ENCODE measurements at places on chromosomes 16 and 17.
A peak's percentile ranks its signal among the peaks of the same experiment; 100 is the strongest.

GRCh38 chr17:76241691-76242255 is 1.5 kb upstream of the RNF157 start:
- no peak for DNase-seq

DNA sequence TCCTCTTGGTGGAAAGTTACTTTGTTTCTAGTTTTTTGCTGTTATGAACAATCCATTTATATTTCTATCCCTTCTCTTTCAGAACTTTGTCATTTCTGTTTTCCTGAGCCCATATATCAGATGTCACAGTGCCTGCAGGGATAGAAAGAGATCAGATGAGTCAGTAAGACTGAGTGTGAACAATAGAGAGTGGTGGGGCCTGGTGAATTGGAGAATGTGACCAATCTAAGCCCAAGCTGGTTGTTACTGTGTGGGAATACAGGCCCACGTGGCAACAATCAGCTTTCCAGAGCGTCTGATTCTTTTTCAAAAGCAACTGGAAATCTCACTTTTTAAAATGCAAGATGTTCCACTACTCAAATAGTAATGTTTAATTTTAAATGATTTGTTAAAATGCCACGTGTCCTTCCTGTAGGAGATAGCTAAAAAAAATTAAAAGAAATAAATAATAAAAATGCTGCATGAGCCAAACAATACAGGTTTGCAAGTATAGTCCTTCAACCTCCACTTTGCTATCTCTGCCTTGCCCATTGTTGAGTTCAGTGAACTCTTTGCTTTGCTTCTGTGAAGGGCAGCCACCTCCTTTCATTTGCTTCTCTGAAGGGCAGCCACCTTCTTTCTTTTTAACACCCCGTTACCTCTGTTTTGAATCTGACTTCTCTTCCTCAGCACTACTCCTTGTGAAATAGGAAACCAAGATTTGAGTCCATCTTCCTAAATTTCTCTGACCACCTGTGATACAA is 9.6 kb downstream of the DCTN5 start:
- no peak for DNase-seq

DNA sequence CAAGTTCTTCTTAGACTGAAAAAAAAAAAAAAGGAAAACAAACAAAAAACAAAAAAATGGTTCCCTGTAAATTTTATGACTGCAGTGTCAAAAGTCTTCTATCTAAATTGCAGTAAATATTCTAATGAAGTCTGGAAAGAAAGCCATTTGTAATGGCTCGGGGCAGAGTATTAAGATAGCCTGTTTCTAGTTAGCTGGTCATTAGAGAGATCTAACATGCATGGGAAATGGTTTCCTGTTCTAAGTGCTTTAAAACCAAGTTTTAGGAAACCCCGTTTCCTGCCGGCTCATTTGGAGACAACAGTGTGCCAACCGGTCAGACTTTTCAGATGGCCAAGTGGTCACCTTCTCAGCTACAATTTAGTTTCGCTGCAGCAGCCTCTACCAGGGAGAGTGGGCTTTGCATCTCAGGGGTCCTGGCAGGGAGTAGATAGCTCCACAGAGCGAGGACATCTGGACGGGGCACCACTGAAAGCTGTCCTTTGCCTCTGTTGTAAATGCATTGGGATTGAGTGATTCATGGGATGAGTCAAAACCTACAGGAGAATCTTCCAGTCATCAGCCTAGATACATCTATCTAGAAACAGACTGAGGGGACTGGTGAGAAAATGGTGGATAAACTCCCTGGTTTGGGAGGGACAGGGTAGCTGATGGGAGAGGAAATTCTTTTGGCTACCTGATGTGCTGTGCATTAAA is 473.2 kb upstream of the SALL1 start:
- DNase-seq: no peak

DNA sequence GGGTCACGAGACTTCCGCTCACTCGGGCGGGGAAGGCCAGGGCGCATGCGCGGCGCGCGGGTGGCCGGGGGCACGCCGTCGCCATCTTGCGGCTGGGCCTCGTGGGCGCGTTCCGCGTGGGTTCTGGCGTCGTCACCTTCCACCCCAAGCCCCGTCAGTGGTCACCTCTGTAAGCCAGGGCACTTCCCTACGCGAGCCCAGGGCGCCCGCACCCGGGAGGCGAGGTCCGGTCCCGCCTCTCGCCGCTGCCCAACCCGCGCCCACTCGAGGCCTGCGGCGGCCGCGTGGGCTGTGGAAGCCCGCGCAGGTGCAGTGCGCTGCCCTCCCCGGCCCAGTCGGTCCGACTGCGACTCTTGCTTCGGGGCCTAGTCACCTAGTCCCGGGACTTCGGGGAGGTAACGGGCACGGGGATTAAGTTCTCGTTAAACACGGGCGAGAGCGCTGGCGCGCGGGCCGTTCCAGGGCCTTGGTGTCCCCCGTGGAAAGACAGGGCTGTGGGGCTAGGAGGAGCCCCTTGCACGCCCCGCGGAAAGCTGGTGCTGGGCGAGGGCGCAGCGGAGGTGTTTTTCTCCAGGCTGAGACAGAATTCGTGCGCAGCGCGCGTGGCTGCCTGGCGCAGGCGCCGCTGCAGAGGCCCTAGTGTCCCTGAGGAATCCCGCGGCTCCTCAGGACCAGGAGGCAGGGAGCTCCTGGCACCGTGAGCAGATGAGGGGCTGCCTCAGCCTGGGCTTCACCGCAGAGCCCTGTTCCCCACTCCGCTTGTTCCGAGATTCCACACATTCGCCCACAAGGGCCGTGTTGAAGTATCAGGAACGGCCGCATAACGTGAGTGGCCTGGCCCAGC is 472 bp upstream of the ARHGDIA start:
- peak; percentile 95 for DNase-seq

DNA sequence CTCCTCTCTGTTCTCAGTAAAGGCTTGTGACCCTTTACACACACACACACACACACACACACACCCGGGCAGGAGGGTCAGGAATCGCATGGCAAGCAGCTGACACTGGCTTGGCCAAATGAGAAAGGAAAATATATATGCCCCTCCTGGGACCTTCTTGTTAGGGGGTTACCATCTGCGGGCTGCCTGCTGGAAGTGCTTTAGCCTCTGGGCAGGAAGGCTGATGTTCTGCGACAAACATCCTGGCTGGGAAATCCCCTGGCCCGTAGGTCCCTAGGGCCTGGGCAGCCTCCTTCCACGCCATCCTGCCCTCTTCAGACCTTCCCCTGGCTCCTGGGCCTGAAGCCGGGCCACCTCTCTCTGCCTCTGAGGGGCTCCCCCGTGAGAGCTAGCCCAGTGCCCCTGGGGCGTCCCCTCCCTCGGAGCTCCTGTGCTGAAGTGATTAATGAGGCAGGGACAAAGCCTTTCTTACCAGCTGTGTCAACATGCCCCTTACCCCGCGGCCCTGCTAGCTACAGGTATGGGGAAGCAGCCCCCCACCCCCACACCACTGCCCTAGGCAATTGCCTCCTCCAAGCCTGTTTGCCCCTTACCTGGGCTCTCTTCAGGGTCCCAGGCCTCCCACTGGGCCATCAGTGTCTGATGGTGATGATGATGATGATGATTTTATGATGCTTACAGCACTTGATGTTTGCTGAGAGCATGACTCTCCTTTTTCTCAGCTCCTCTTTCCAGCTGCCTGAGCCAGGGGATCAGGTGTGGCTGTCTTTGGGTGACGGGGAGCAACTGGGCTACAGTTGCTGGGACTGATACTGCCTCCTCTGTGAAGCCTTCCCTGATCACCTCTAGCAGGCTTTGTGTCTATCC is 32.8 kb upstream of the ETV4 start:
- DNase-seq: peak; percentile 11

DNA sequence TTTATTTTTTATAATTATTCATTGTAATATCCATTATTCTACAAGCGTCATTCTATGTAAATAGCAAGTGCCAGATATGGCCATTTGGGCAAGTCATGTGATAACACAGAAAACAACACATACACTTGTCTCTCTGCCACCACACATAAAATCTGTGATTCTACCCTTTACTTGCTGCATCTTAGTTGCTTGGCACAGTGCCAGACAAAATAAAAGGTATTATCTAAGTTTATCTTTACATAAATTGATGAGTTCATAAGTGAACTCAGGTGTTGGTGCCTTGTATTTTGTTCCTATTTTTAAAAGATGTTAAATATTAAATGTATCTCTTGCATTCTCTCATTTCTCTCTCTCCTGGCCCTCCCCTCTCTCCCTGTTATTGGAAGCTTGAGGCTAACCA is 1458.7 kb downstream of the CDH11 start:
- no peak for DNase-seq

DNA sequence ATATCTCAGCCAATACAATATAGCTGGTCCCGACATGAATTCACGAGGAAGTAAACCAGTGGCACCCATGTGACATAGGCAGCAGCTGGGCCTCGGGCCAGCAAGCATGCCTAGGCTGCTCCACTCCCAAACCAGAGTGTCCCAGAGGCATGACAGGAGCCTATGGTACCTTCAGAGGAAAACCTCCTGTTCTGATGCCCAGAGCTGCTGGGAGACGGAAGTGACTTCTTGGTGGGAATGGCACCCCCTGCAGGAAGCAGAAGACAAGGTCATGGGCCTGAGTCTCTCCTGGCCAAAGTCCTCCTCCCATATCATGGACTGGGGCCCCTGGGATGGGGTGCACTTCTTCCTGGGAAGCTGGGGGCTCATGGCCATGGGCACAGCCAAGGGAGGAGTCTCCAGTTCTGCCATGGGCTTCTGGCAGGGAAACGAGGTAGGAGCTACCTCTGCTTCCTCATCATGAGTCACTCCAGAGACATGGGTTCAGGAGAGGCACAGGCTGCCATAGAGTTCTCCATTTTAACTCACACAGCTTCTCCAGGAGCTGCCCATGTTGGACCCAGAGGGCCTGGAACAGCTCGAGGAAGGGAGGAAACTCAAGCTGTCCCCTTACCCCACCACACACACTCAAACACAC is 13.4 kb downstream of the FBF1 start:
- DNase-seq: no peak

GRCh38 chr16:66919569-66920298 is 1.0 kb upstream of the CDH16 start:
- DNase-seq: no peak

DNA sequence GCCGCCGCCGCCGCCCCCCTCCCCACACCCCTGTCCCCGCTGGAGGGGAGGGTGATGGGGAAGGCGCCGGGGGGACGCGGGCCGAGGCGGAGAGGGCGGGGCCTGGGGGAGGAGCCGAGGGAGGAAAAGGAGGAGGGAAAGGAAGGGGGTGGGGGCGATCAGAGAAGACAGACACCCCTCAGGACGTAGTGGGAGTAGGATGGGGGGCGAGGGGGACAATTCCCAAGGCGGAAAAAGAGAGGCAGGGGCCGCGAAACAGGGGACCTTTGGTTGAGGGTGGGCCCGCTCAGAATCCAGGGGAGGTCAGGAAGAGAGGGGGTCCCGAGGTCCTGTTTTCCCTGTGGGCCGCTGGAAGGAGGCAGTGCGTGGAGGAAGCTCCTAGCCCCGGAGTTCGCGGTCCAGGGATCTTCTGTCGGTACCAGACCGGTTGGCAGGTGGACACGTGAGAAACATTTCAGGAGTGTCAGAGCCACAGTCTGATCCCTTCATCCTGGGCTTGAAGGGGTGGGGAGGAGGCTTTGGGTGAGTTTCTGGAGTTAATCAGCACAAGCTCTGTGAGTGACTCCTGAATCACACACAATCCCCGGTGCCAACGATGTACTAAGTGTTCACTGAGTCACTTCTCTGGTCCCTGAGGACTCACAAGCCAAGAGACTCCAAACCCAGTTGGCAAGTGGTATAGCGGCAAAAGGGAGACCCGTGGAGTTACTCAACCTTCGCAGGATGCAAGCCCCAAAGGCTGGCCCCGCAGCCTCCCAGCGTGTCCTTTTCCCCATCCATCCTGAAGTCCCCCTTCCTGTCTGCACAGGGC is at the start of gene XYLT1:
Gene XYLT1, minus strand, starts transcription at position 53 of the 811 bp plus-strand sequence. CDS start 164 bp downstream, outside the sequence.
- DNase-seq: peak; percentile 45

DNA sequence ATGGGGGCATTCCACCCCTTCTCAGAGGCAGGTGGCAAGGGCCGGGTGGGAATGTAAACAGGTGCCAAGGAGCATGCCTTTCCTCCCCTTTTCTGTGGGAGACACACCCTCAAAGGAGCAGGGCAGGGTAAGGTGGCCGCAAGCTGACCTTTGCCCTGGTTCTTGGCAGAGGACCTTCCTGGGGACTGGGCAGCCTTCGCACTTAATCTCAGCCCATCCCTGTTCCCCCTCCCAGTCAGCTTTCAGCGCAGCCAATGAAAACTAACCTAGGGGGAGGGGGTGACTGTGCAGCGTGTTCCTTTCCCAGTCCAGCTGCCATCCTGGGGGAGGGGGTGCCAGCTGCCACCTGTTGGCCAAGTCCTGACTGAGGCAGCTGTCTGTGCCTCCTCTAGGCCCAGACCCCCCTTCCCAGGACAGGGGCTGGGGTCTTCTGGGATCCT is 2.8 kb downstream of the TRAF4 start:
- DNase-seq: no peak

GRCh38 chr16:75319513-75320411 is 68.3 kb upstream of the BCAR1 start:
- DNase-seq: no peak

DNA sequence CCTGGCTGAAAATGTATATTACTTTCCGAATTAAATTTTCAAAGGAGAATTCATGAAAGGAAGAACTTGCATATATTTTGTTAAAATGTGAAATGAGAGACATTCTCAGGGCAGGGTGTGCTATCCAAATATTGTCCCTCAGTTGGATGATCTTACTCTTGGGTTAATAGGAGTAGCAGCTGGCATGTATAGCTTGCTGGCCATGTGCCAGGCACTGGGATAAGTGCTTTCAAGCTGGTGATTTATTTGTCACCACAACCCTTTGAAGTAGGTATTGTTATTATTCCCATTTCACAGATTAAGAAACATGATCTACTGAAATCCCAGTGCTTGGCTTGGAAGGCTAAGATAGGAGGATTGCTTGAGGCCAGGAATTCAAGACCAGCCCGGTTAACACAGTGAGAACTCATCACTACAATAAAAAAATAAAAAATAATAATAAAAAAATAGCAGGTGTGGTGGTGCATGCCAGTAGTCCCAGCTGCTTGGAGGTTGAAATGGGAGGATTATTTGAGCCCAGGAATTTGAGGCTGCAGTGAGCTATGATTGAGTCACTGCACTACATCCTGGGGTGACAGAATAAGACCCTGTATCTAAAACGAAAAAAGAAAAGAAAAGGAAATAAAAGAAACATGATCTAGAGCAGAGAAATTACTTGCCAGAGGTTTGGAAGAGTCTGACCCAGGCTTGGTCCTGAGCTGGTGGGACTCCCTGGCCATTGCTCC is 11.6 kb upstream of the MPHOSPH6 start:
- DNase-seq: no peak

GRCh38 chr17:39872751-39873150 is 4.7 kb downstream of the ZPBP2 start:
- DNase-seq: no peak

GRCh38 chr17:16880121-16880842 is 91.6 kb downstream of the TNFRSF13B start:
- DNase-seq: no peak

- no peak for DNase-seq
Measured at GRCh38 chr17:29948448-29949215, 7.2 kb downstream of the EFCAB5 start.

Data from activated CD4-positive, alpha-beta T cell treated with anti-CD3 and anti-CD28 coated beads for 1 hour (primary cell).